ENCODE measurements at places on chromosomes 7 and 10.

DNA sequence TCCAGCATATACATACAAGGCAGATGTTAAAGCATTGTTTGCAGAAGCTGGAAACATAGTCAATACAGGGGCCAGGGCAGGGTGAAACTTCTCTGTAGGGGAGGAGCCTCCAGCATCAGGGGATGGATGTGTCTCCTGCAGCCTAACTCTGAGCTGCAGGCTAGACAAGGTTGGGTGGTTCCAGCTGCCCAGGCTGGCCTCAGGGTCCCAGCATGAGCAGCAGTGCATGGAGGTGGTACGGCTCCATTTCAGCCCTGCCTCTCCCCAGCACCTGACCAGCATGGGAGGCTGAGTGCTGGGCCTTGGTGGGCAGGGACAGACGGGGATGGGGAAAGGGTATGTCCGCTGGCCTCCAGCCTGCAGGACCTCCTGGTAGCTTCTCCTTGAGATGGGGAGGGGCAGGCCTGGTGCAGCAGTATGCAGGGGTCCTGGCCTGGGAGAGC, 7.4 kb upstream of the TBRG4 start:
- DNase-seq, result no peak

DNA sequence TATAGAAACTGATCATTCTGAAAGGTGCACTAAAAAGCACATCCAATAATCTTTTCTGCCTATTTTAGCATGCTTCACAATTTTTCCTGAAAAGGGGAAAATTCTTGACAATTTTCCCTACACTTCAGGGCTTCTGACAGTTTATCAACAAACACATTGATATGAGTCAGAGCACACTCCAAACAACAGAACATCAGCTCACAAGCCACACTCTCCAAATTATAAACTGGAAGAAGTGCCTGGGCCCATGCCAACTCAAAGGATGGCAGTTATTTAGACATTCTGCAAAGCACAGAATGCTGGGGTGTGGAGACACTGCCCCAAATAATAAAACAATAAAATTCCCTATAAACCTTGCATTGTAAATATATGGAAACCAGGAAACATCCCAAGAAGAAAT, 90.8 kb downstream of the ELAPOR2 start:
- no peak for DNase-seq

- no peak for DNase-seq
Observed at GRCh38 chr7:140008755-140009610, 53.8 kb downstream of the PARP12 start.

DNA sequence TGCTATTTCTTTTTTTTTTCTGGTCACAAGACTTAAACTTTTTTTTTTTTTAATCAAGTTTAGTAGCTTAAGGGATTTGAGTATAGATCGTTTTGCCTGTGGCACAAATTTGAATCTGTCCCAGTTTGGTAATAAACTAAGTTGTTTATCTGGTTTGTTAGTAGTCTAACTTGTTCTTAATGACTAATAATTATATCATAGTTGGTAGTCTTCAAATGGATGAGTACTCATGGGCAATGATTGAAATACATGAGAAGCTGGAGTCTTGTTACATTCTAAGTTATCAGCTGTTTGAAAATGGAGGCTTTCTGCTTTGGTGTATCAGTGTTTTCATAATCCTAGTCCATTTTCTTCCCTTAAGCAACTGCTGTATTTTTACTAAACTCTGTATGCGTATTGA, 12.3 kb downstream of the BTAF1 start:
- no peak for DNase-seq

- peak; percentile 46 for DNase-seq
Observed at GRCh38 chr7:41731493-41732435, 28.9 kb upstream of the INHBA start.

DNA sequence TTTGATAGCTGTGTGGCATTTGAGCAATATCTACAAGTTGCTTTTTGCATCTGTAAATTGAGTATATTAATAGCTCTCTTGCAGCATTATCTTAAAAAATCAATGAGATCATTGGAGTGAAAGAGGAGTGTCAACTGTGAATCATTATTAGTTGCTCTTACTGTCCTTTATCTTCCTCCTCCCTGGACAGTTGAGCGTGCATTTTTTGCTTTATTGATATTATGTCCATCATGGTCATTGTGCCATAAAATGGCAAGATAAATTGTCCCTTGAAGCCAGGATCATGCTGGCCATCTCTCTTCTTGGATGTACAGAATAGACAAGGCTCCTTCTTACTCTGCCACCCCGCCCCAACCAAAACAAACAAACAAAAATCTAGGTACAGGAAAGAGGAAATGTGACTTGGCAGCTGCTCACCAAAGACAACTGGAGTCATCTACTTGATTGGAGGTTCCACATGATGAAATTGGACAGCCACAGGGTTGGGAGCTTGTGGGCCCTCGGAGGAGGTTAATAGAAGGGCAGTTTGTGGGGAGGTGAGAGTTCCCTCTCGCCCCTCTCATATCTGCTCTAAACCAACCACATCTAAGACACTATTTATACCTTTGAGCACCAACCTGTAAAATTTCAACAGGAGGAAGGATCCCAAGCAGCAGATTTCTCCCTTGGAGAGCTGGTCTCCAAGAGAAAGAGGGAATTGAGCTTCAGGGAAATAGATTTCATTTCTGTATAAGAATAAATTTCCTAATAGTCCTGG, 252.7 kb downstream of the SKIDA1 start:
- no peak for DNase-seq

- no peak for DNase-seq
Observed at GRCh38 chr10:109774121-109774440, 149.2 kb downstream of the XPNPEP1 start.

DNA sequence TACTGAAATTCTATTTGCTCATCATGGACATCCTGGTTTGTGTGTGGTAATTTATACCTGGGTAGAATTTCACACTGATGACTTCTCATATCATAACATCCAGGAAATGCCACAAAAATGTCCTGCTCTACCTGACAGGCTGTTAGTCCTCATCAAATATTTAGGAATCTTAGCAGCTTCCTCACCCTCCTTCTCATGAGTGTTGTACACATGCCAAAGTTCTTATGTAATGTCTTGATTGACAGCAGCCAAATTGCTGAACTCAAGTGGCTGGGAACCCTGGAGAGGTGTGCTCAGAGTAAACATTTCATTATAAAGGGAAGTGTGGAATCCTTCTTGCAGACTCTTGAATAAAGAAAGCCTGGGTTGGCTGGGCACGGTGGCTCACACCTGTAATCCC, 8.9 kb downstream of the EEPD1 start:
- DNase-seq, result no peak

DNA sequence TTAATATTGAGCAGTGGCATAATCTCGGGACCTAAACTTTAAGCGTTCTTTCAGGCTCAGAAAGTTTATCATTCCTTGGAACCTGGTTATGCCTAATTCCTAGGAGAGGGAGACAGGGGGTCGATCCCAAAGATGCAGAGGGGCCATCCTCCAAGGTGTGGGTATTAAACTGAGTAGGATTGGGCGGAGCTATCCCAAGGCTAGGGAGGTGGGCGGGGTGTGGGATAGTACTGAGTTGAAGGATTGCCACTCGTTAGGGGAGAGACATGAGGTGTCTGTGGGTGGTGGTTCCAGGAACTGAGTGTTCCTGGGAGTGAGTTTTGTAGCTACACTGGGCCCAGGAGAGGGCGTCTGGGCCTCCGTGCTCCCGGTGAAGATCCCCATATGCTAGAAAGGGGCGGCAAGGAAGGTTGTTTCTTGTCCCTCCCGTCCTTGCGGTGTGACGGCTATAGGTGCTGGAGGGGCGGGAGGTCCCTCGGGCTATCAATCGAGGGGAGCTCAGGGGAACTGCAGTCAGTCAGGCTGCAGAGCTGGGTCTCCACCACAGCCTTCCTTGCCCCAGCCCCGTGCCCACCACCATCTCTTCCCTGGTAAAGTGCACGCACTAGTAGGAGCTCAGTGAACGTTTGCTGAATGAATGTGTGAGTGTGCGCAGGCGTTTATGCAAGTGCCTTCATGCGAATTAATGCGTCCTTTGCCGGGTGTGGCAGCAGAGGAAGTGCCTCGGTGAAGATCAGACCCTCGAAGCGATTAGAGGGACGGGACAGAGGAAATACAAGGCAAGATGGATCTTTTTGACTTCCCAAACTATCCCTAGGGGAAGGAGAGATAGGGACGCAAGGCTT, 3.0 kb upstream of the HMX2 start:
- no peak for DNase-seq

DNA sequence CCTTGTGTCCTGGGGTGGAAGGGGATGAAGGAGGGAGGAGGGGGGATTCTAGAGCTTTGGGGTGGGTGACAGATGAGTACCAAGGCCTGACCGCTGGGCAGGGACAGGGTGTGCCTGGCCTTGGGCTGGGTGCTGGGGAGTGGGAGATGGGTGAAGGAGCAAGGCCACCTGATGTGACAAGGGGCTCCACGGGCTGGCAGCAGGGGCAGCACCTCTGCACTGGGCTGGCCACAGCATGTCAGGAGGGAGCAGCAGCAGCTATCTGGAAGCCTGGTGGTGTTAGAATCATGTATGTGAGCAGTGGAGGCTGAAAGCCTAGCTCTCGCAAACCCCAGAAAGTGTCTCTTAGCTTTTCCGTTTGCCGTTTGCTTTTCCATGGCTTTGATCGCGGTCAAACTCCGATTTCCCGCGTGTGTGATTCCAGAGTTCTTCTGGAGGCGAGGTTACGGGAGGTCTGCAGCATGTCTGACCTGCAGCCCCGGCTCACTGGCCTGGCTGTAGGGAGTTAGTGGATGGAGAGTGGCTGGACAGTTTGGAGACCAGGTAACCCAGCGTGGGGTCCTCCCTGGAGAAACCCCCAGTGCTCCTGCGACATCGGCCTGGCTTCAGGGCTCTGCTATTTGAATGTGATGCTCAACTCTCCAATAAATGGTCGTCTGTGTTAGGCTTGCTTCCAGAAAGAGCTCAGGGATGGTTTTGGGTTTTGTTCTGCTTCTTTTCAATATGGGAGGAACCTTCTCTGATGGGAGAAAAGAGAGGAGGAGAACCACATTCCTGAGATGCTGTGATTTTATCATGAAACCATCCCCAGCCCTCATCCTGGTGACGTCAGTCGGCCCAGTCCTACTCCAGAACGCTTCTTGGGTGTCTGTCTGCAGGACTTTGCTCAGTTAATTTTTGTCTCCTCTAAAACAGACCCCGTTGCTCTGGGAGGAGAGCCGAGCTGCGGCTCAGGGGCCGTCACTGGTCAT, 105.5 kb downstream of the CUX1 start:
- DNase-seq, result no peak

DNA sequence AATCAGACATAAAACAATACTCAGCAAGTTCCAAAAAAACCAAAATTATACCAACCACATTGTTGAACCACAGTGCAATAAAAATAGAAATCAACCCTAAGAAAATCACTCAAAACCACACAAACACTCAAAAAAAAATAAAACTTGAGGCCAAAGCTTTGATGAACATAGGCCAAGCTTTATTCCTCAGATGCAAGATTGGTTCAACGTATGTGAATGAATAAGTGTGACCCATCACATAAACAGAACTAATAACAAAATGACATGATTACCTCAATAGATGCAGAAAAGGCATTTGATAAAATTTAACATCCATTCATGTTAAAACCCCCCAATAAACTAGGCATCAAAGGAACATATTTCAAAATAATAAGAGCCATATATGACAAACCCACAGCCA, 506.1 kb upstream of the FZD8 start:
- DNase-seq, result no peak

DNA sequence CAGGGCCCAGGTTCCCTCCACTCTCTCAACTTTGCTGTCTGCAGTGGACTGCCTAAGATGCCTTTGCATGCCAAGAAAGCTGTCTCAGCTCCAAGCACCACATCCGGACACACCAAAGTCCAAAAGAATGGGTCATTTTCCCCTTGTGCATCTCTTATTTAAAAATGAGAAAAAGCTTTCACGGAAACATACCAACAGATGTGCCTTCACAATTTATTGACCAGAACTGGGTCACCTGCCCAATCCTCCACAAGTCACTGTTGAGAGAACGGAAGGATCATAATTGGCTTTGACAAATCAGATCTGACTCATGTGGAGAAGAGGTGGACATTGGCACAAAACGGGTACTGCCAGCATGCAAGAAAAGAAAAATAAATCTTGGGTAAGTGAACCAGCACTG, 258.3 kb downstream of the SNX13 start:
- no peak for DNase-seq

DNA sequence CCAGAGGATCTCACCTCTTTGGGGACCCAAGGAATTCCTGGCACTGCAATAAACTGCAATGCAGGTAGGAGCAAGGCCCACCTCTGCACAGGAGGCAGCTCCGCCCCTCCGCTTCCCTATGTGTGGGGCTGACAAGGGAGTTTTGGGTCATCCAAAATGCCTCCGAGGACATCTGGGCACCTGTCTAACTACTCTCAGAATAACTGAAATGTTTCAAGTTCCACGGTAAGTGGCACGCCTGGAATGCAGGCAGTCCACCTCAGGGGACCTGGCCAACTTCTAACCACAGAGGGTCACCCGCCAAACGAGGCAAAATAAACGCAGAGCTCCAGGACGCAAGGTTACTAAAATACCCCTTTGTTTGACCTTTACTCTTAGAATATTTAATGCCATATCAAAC, 102.5 kb downstream of the FGFR2 start:
- DNase-seq, result no peak

DNA sequence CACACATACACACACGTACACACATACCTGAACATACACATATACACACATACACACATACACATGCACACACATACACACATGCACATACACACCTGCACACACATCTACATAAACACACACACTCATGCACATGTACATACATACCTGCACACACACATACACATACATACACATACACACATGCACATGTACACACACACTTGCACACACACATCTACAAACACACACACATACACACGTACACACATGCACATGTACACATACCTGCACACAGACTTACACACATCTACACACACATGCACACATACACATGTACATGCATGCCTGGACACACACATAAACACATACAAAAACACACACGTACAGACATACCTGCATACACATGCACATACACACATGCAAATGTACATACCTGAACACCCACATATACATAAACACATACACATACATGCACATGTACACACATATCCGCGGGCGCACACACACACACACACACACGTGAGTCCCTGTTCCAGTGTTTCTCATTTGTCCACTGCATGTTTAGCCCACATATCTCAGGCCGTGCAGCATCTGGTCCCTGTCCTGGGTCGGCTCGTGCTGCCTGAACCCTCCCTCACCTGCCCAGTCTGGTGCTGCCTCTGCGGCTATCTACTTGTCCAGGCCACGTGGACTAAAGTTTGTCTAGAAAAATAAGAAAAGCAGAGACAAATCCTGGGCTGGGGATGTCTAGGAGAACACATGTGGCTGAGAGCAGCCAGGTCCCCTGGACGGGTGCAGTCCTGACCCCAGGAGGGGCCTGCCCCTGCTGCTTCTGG, 238.7 kb downstream of the TCERG1L start:
- DNase-seq, result no peak

DNA sequence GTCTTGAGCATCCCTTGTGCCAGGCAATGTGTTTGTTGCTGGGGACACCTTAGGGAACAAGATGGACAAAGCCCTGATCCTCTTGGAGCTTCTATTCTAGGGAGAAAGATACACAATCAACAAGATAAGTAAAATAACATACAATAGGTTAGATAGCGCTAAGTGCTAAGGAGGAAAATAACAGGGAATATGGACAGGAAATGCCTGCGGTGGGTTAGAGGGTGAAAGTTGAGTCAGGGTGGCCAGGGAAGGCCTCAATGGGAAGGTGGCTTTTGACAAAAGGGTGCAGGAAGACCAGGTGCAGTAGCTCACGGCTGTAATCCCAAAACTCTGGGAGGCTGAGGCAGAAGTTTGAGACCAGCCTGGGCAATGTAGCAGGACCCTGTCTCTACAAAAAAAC, 38.3 kb upstream of the MYL10 start:
- no peak for DNase-seq

- peak; percentile 55 for DNase-seq
Observed at GRCh38 chr7:114554781-114555537, 140.3 kb downstream of the FOXP2 start.

GRCh38 chr10:69650589-69651261, 20.7 kb downstream of the FAM241B start:
- no peak for DNase-seq
